ENCODE measurements at places on chromosomes 12 and 14.
A peak's percentile ranks its signal among the peaks of the same experiment; 100 is the strongest.

GRCh38 chr12:118494776-118495175 is 118.4 kb downstream of the SUDS3 start:
- H3K36me3 ChIP-seq: no peaks in the 10 kb centered on the region
- H3K27me3 ChIP-seq: no peaks in the 10 kb centered on the region
- no peaks in the 10 kb centered on the region for H3K4me1 ChIP-seq
- no peak overlapping the region for H3K4me3 ChIP-seq

- H3K27ac ChIP-seq: no peak overlapping the region
- no peak for DNase-seq
- H3K27me3 ChIP-seq: no peaks in the 10 kb centered on the region
Measured at GRCh38 chr14:86799244-86799647, 1193.7 kb downstream of the GALC start.

- DNase-seq: no peak
- no peak overlapping the region for H3K4me3 ChIP-seq
- H3K27ac ChIP-seq: no peak overlapping the region
- H3K4me1 ChIP-seq: no peaks in the 10 kb centered on the region
- no peaks in the 10 kb centered on the region for H3K36me3 ChIP-seq
Measured at GRCh38 chr12:89697296-89697695, 11.3 kb downstream of the ATP2B1 start.

- H3K4me1 ChIP-seq: peaks cover 53% of the 10 kb centered on the region
- no peaks in the 10 kb centered on the region for H3K36me3 ChIP-seq
- H3K4me3 ChIP-seq: peak overlapping the region; percentile 82
- peak; percentile 73 for DNase-seq
- H3K27me3 ChIP-seq: no peaks in the 10 kb centered on the region
- peak overlapping the region; percentile 98 for H3K27ac ChIP-seq
Measured at GRCh38 chr12:123076604-123077297, 74.1 kb downstream of the PITPNM2 start.

- peaks cover 49% of the 10 kb centered on the region for H3K4me1 ChIP-seq
- peaks cover 37% of the 10 kb centered on the region for H3K36me3 ChIP-seq
- H3K4me3 ChIP-seq: peak overlapping the region; percentile 82
- peak; percentile 62 for DNase-seq
- H3K27me3 ChIP-seq: no peaks in the 10 kb centered on the region
Measured at GRCh38 chr14:31206536-31207286, 882 bp downstream of the HECTD1 start.

GRCh38 chr12:46065412-46066166 is 75.2 kb upstream of the SCAF11 start:
- H3K4me1 ChIP-seq: no peaks in the 10 kb centered on the region
- H3K36me3 ChIP-seq: no peaks in the 10 kb centered on the region
- H3K27ac ChIP-seq: no peak overlapping the region

DNA sequence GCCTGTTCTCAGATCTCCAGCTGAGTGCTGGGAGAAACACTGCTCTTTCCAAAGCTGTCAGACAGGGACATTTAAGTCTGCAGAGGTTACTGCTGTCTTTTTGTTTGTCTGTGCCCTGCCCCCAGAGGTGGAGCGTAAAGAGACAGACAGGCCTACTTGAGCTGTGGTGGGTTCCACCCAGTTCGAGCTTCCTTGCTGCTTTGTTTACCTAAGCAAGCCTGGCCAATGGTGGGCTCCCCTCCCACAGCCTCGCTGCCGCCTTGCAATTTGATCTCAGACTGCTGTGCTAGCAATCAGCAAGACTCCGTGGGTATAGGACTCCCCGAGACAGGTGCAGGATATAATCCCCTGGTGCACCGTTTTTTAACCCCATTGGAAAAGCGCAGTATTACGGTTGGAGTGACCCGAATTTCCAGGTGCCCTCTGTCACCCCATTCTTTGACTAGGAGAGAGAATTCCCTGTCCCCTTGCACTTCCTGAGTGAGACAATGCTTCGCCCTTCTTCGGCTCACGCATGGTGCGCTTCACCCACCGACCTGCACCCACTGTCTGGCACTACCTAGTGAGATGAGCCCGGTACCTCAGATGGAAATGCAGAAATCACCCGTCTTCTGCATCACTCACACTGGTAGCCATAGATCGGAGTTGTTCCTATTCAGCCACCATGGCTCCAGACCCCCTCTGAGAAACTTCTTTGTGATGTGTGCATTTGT is 650.3 kb upstream of the ALG10B start:
- no peaks in the 10 kb centered on the region for H3K36me3 ChIP-seq
- no peaks in the 10 kb centered on the region for H3K27me3 ChIP-seq
- no peaks in the 10 kb centered on the region for H3K4me1 ChIP-seq
- no peak overlapping the region for H3K4me3 ChIP-seq

GRCh38 chr14:103775506-103775905 is 59.9 kb downstream of the ZFYVE21 start:
- H3K4me1 ChIP-seq: no peaks in the 10 kb centered on the region
- H3K27ac ChIP-seq: no peak overlapping the region
- H3K27me3 ChIP-seq: no peaks in the 10 kb centered on the region
- H3K4me3 ChIP-seq: no peak overlapping the region

GRCh38 chr14:70073924-70074566 is 114.7 kb downstream of the SLC8A3 start:
- H3K36me3 ChIP-seq: no peaks in the 10 kb centered on the region
- DNase-seq: peak; percentile 66
- no peak overlapping the region for H3K4me3 ChIP-seq
- H3K27me3 ChIP-seq: peaks cover 20% of the 10 kb centered on the region
- no peak overlapping the region for H3K27ac ChIP-seq

GRCh38 chr14:59123531-59123930 is 64.9 kb upstream of the DAAM1 start:
- no peaks in the 10 kb centered on the region for H3K4me1 ChIP-seq
- H3K36me3 ChIP-seq: no peaks in the 10 kb centered on the region
- H3K4me3 ChIP-seq: no peak overlapping the region
- no peak overlapping the region for H3K27ac ChIP-seq

- H3K27ac ChIP-seq: peak overlapping the region; percentile 20
- no peaks in the 10 kb centered on the region for H3K27me3 ChIP-seq
- H3K4me3 ChIP-seq: no peak overlapping the region
- H3K36me3 ChIP-seq: peaks cover 26% of the 10 kb centered on the region
- no peak for DNase-seq
Measured at GRCh38 chr14:102333390-102333789, 13.8 kb downstream of the ZNF839 start.

All from activated CD8-positive, alpha-beta T cell treated with anti-CD3 and anti-CD28 coated beads, Interleukin-2, amount 10 ng/mL, durations not matched to agents 7 days and 5 days (primary cell).